BE2C (cell line): ENCODE measurements at places on chromosomes 4 and X.

DNA sequence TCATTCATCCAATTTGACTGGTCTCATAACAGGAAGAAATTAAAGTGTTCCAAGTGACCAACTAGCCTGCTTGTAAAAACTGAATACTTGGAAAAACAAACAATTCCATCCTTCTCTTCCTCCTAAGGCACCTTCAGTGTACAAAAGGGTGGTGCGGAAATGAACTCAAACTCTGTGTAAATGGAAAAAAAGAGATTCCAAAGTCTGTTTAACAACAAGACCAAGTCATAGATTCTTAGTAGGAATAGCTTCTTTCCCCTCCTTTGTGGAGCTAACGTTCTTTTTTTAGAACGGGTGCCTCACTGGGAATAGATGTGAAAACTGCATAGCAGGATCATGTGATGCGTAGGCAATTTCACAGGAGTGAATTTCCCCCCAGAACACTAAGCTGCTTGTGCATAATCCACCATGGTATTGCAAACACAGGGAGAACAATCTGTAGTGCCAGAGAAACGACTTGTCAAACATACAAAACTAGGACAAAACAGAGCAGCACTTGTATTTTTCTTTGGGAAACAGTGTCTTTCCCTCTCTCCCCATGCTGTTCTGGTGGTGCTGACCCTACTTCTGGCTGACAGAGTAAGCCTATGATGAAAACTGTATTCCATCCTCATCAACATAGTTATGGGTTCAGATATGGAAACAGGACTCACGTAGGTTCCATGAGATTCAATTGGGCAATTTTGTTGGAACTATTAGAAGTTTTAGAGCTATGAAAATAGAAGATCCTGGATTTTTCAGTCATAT lies 13.2 kb upstream of the SOD3 start:
- DNase-seq, result no peak

DNA sequence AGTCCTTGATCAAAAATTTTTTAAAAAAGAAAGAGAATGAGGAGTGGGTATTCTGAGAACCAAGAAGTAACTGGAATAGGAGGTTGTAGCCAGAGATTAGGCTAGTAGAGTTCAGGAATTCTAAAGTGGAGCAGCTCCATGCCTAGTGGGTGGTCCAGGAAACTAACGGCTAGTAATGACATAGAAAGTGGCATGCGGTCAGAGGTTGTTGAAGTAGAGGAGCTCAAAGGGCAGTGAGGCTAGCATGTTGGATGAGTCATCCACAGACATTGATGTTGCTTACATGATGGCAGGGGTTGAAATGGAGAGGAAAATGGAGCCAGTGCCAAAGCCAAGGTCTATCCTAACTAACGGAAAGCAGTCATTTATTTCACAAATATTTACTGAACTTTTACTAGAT lies 42.1 kb downstream of the TEX13B start:
- no peak for DNase-seq

GRCh38 chr4:24915121-24915922 lies 2.5 kb upstream of the CCDC149 start:
- no peak for DNase-seq

GRCh38 chr4:158799013-158799770 lies 30.4 kb downstream of the FNIP2 start:
- DNase-seq, result no peak

- no peak for DNase-seq
These were observed 244.3 kb downstream of the GPAT3 start for GRCh38 chr4:83780053-83780733.

- DNase-seq, result no peak
These were observed 14.2 kb upstream of the BBS12 start for GRCh38 chr4:122718281-122718680.
